Stimulated activated CD4-positive, alpha-beta T cell treated with anti-CD3 and anti-CD28 coated beads, Interleukin-1b, Interleukin-23, amount 100 ng/mL, for 48 hours (primary cell): ENCODE measurements at places on chromosomes 12 and 14.
A peak's percentile ranks its signal among the peaks of the same experiment; 100 is the strongest.

DNA sequence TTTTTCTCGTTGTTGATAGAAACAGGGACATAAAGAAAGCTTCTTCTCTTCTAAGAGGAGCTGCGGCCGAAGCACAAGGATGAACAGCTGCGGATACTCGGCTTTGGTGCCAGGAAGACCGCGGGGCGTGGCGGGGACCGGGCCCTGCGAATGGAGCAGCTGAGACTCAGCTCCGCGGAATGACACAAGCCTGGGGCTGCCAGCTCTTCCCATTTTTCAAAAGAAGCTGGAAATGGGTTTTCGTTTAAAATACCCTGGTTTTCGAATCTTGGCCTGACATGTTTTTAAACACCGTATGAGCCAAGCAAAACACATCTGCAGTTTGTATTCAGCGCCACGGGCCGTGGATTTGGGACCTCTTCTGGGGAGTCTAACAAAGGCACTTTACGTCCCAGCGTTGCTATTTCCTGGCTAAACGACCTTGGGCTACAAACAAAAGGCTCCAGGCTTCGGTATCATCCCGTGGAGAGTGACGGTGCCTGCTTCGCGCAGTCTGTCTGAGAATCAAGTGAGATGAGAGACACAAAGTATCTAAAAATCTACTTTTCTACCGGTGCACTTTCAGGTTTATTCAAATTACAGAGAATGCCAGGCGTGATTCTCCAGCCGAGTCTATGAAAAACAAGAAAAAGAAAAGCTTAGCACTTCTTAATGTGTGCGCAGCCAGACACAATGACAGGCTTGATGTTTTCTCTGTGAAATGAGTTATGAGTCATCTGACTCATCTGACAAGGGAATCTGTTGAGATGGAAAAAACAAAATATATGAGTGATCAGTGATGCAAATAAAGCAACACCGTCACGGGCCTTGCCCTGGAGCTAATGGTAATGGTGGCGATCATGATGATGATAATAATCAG lies 114.0 kb upstream of the TMEM132D start:
- no peak for DNase-seq

GRCh38 chr14:59454139-59454538 lies 11.0 kb downstream of the GPR135 start:
- DNase-seq = no peak

GRCh38 chr12:2288471-2288870 lies 235.7 kb downstream of the CACNA1C start:
- no peak for DNase-seq

GRCh38 chr12:115017346-115017745 lies 333.4 kb upstream of the TBX3 start:
- no peak for DNase-seq

DNA sequence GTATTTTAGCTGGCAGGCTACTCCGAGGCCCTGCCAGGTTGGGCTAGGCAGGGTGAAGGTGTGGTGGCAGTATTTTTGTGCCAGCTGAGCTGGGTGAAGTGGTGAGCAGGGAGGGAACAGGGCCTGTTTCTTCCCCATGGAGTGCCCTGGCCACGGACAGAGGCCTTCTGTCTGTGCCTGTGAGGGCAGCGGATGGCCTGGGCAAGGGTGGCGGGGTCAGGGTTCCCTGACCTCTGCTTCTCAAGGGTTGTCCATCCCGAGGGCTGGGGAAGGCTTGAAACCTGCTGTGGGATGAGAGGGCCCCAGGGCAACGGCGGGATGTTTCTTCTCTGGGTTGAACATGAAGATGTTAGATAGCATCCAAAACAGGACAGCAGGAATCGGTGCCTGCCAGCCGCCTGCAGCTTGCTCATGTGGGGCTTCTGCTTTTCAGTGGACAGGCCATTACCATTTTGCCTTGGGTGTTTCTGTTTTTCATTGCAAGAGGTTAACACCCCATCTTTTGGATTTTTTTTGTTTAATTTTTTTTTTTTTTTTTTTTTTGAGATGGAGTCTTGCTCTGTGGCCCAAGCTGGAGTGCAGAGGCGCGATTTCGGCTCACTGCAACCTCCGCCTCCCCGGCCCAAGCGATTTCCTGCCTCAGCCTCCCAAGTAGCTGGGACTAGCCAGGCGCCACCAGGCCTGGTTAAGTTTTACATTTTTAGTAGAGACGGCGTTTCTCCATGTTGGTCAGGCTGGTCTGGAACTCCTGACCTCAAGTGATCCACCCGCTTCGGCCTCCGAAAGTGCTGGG lies 3.3 kb downstream of the MTA1 start:
- no peak for DNase-seq

DNA sequence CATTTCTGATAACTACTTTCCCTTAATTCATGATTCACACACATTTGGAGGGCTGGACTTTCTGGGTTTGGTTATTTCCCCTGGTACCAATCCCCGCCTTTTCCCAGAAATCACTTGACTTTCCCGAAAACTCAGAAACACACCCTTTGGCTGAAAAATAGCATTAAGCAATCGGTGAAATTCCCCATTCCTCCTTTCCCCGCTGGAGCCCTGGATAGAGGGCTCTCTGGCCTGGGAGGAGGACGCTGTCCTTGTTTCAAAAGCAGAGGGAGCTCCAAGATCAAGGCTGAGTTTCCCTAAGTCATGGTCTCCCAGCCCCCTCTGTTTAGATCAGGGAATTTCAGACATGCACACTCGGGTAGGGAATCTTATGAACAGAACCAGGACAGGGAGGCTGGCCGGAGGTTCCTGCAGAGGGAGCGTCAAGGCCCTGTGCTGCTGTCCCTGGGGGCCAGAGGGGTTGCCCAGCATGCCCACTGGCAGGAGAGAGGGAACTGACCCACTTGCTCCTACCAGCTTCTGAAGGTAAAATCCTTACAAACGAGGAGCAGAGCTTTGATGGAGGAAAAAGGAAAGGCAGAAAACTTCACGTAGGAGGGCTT lies at the start of gene C1S:
Gene C1S (plus strand): TSS at position 366 of the 602 bp plus-strand sequence. CDS start 1,195 bp downstream, outside the sequence.
- no peak for DNase-seq

DNA sequence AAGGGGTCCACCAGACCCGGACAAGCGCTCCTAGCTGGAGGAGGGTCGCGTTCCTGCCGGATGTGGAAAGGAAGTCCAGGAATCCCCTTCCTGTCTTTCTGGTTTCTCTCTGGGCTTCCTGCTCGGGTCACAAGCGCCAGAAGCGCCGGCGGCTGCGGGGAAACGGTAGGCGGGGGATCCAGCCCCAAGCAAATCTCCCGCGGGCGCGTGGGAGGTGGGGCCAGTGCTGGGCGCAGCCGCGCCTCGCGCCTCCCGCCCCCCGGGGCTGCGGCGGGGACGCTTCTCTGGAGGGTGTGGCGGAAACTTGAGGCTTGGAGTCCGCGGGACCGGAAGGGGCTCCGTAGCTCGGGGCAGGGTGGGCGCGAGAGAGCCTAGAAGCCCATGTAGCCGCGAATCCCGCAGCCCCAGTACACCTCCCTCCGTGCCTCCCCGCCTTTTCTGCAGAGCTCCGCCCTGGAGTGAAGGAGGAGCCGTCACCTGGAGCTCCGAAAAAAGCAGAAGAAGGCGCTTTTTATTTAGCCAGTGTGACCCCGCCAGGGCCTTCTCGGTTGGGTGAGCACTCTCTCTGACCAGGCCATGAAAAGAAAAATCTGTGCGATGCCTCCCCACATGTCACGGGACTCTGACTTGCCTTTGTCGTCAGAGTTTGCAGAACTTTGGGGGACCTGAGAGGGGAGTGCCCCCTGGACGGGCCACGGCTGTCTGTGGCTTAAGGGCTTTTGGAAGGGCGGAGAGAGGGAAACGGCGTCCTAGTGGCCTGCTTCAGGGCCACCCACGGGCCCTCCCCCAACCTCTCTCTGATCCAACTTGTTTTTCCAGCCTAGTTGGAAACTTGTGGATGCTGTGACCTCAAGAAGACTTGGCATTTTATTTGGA lies 21.4 kb upstream of the CLEC2D start:
- peak; percentile 92 for DNase-seq

- no peak for DNase-seq
These were observed 39.9 kb downstream of the TMEM132D start for GRCh38 chr12:129863938-129864337.

- no peak for DNase-seq
These were observed 913.9 kb upstream of the SEL1L start for GRCh38 chr14:82447586-82447985.

DNA sequence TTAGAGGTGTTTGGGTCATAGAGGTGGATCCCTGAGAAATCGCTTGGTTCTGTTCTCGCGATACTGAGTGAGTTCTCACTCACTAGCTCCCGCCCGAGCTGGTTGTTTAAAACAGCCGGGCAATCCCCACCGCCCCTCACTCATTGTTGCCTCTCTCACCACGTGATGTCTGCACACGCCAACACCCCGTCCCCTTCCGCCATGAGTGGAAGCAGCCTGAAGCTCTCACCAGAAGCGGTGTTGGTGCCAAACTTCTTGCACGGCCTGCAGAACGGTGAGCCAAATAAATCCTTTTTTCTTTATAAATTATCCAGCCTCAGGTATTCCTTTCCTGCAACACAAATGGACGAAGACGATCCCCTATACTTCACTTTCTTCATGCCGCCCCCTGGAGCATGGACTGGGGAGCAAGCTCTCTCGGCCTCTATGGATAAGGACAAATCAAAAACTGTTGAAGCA lies 45.4 kb upstream of the CCND2 start:
- no peak for DNase-seq

DNA sequence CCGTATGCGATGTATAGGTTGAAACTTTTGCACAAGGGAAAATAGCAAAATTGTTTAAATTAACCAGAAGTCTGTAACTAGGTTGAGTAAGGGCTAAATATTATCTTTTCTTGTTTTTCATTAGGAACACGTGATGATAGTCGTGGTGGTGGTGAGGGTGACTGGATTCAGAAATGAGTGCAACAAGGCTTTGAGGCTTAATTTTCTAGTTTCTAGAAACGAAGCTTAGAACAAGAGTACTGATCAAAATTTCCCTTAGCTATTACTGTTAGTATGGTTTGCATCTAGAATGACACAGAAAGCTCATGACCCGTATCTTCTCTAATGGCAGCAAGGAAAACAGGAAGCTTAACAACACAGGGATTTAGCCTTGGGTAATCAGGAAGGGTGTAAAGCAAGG lies 7.0 kb downstream of the SLIRP start:
- peak; percentile 49 for DNase-seq

DNA sequence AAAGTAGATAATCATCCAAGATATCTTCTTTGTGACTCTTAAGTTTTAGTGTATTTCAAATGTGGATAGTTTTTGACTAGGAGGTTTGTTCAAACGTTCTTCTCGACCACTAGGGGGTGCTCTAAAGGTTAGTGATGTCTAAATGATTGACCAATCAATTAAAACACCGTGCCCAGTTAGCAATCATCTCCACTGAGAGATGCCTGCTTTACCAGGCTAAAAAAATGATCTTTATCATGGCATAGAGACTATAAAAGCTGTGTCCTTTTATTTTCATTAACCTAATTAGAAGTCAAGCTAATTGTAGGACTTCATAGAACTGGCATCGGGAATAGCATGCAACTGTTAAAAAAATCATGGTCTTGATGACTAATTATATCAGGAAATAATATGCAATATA lies 153.9 kb downstream of the PRKCH start:
- no peak for DNase-seq

GRCh38 chr12:6787309-6787708 lies 2.0 kb upstream of the CD4 start:
- no peak for DNase-seq

GRCh38 chr12:119177724-119178380 lies 879 bp upstream of the HSPB8 start:
- no peak for DNase-seq

- no peak for DNase-seq
These were observed 32.5 kb downstream of the VWF start for GRCh38 chr12:6091786-6092566.

GRCh38 chr14:94890785-94891184 lies 120.9 kb upstream of the GSC start:
- no peak for DNase-seq

DNA sequence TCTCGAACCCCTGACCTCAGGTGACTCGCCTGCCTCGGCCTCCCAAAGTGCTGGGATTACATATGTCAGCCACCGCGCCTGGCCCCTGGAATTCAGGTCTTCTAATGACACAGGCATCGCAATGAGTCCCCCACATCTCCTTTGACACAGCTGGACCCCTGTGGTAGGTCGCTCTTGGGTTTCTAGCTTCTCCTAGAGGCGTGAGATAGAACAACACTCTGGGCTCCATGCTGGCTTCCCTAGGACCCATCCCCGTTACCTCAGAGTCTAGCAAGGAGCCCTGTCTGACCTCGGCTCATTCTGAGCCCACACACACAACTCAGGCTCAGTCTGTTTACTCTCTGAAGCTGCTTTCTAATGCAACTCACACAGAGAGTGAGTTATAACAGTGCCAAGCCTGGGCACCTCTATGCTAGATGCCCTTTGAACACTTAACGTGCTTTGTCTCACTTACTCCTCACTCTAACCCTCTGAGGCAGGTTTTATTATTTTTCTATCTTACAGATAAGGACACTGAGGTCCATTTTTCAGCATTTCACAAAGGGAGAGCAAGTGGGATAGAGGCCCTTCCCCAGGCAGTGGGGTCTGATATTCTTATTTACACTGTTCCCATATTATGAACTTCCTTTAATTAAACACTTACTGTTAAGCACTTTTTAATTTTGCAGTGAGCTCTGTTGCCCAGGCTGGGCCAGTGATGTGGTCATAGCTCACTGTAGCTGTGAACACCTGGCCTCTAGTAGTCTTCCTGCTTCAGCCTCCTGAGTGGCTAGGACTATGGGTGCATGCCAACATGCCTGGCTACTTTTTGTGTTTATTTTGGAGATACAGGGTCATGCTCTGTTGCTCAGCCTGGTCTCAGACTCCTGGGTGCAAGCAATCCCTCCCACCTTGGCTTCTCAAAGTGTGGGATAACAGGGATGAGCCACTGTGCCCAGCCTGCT lies 40.6 kb upstream of the RBM19 start:
- no peak for DNase-seq

GRCh38 chr12:47207340-47207717 lies 127.6 kb upstream of the AMIGO2 start:
- peak; percentile 56 for DNase-seq

DNA sequence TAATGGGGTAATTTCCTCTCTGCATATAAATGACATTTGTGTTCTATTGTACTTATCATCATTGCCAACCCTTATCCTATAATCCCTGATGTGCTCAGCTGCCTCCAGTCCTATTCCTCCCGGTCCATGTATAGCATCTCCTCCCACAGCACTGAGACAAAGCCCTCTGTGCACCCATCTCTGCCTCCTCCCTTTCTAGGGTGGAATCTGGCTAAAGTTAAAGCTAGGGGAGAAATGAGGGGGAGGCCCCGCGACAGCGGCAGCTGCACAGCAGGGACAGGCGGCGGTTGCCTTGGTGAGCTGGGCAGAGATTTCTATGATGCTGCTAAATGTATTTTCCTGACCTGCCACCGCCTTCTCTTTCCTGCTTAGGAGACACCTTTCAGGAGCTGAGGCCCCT lies 12.8 kb upstream of the ZDHHC22 start:
- no peak for DNase-seq

GRCh38 chr14:74879427-74880182 lies 2.1 kb upstream of the DLST start:
- no peak for DNase-seq

GRCh38 chr14:53615252-53615651 lies 341.4 kb downstream of the BMP4 start:
- no peak for DNase-seq

GRCh38 chr14:53701108-53701875 lies 255.3 kb downstream of the BMP4 start:
- DNase-seq = no peak

GRCh38 chr14:105332350-105332874 lies 17.9 kb downstream of the PACS2 start:
- no peak for DNase-seq

GRCh38 chr12:65823513-65824375 lies 539 bp upstream of the HMGA2 start:
- no peak for DNase-seq

GRCh38 chr14:68471964-68472508 lies 320.8 kb downstream of the ZFP36L1 start:
- no peak for DNase-seq

GRCh38 chr12:67818459-67818903 lies 169.9 kb downstream of the DYRK2 start:
- DNase-seq = no peak
